ENCODE measurements at places on chromosomes 13 and 19. TPM values are rescaled to one million over a fixed set of nuclear protein-coding genes. Genes with fewer than 3 reads are reported as not detected.

- no peak for DNase-seq
These were observed 81.4 kb upstream of the UQCRFS1 start for GRCh38 chr19:29294343-29294811.

- no peak for DNase-seq
These were observed 31.6 kb upstream of the TSHZ3 start for GRCh38 chr19:31380854-31381253.

DNA sequence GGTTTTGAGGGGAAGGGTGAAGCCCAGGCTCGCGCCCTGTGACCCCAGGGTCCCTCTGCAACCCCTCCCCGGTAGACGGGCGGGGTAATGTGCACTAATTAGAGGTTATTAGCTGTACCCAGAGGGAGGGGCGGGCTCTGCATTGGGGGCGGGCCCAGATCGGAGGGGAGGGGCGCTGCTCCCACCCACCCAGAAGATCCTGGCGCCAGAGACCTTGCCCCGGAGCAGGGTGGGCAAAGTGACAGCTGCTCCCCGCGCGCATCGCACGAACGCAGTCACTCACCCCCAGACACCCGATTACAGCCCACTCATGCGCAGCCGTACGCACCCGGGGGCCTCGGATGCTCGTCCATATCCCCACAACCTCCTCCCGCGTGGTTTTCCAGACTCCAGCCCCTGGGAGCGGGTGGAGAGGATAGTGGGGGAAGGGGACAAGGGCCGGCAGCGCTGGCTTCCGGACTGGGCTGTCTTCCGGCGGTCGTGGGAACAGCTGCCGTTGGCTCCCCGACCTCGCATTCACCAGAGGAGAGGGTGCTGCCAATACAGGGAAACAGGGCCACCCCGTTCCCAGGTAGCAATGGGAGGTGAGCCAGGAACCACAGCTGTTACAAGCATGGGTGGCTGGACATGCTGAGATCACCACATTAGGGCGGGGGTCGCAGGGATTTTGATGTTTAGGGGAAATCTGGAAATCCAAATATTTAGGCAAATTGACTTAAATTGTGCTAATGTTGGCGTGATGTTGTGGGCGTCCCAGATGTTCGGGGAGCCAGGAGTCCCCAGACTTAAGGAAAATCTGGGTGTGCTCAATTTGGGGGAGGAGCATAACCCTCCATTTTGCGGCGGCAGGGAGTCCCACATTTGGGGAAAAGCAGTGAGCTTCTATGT, 2.9 kb upstream of the HOOK2 start:
- DNase-seq: peak; percentile 85

DNA sequence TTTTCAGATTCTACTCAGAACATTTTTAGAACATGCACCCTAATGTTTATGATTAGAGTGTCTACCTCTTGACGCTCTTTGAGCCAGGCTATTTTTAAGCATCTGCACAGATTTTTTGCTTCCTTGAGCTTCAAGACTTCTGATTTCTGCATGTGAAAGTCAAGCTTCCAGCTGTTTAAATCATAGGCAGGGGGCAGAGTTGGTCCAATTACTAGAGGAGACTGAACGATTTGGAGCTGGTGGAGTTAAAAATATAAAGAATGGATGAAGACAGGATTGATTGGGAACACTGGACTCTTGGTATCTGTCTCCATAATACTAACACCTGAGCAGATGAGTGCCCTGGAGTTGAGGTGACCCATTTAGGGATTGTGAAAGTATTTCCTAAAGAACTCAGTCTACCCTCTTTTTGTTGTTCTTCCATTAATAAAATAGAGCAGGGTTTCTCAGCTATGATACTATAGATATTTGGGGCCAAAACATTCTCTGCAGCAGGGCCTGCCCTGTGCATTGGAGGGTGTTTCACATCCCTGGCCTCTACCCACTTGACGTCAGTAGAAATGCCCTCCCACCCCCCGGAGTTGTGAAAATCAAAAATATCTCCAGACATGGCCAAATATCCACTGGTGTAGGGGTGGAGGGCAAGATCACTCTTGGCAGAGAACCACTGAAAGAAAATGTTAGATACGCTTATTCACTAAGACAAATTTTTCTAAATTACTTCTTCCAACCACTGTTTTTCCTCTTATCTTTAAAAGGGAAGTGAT, 160.1 kb downstream of the COG6 start:
- DNase-seq: peak; percentile 58

DNA sequence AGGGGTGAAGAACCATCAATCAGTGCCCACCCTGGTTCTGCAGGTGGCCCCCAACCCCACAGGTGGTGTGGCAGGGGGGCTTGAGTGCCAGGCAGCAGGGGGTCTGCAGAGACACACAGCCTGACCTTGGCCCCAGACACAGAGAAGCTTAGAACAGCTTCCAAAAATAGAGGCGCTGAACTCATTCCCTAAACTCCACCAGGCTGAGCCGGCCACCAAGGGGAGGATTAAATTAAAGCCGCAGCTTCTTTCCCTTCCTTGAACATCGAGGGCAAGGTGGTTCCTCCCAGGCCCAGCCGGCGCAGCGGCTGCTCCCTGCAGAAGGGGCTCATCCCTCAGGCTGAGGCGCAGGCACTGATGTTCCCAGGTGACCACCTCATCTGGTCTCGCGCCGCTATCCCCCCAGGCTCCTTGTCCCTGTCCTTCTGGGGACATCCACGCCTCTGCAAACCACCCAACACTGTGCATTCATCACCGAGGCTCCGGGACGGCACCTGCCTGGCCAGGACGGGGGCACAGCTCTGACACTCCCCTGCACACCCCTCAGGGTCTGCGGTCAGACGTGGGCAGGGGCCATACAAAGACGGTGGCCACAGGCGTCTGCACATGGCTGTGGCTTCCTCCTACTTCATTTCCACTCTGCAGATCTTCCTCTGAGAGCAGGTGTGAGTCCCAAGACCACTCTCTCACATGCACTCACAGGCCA, 30.9 kb downstream of the LAMP1 start:
- DNase-seq: no peak

The DENND1C gene
- 1.3 TPM for total RNA-seq

The OVOL3 gene
- total RNA-seq: not detected

Measured in right cardiac atrium (tissue), 5 donors.